ENCODE measurements at places on chromosomes 4 and X.
A peak's percentile ranks its signal among the peaks of the same experiment; 100 is the strongest.

GRCh38 chr4:52659722-52660261, 691 bp upstream of the USP46 start:
- DNase-seq = no peak

GRCh38 chrX:108464604-108465003, 25.0 kb downstream of the COL4A5 start:
- DNase-seq = no peak

- no peak for DNase-seq
Observed at GRCh38 chrX:71102292-71102691, 4.2 kb downstream of the CXorf65 start.

GRCh38 chrX:23667239-23668177, at the start of gene PRDX4:
PRDX4 (plus strand) TSS chrX:23667493; CDS start chrX:23667571, 78 bp downstream.
- peak; percentile 5 for DNase-seq

DNA sequence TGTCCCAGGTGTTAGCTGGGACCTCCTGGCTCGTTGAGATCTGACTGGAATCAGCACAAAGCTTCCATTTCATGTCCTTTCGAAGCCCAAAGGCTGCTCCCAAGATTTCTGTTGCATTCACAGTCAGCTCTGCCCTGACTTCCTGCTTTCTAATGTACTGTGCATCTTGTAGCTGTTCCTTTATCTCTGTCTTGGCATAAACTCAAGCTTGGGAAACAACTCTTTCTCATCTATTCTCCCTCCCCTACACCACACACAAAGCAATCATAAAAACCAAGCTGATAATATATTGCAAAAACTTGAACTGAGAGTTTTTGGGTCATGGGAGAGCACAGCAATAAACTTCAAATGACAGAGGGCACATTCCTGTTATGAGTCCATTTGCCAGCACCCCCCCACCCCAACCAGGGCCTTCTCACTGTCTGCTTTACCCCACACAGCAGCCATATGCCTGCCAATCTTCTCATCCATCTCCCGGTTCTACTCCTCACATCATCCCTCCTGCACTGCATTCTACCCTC, 76.3 kb downstream of the SYNPO2 start:
- no peak for DNase-seq

- DNase-seq = no peak
Observed at GRCh38 chrX:44731160-44731559, 112.7 kb upstream of the DUSP21 start.

- no peak for DNase-seq
Observed at GRCh38 chr4:987624-988513, 1.0 kb downstream of the IDUA start.

DNA sequence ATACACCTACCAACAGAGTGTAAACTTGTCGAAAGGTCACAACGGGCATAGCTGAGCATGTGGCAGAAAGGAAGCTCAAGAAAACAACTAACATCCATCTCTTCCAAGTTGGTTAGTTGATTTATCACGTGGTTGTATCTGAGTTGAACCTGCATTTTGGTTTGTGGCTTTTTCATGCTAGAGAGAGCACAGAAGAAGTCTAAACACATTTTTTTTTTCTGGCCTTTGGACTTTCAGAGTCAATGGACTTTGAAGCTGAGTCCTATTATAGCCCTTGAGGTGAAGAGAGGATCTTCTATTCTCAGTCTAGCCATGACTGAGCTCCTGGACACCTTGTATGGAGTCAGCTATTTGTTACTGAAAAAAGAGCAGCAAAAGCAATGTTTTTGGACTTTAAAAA, 150.6 kb upstream of the TRPC5 start:
- DNase-seq = peak; percentile 59

- DNase-seq = no peak
Observed at GRCh38 chrX:120522820-120523219, 37.9 kb downstream of the CUL4B start.

DNA sequence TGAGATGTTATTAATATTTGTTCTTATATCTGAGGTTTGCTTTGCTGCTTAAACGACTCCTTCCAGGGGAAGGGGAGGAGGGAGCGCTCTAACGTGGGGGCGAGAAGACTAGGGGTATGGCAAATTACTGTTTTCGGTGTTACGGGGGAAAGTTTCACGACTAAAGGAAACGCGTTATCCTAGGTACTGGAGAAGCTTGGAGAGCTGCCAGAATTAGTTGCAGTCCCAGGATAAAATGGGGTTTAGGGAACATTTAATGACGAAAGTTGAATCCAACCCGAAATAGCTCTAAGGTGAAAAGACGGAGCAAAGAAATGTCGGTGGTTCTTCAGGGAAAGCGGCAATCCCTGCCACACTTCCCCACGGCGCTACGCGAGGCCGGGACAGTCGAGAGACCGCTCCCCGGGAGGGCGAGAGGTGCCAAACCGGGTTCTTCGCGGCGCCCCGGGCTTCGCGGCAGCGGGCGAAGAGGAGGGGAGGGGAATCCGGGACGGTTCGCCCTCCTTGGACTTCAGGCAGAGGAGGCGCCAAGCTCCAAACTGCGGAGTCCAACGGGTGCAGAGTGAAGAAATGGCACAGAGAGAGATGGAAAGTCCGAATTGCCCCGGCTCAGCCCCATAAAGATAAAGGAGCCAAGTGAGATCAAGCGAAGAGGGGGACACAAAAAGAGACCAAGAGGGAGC, 724 bp downstream of the THOC2 start:
- peak; percentile 45 for DNase-seq

GRCh38 chrX:72621625-72622485, 49.2 kb upstream of the HDAC8 start:
- DNase-seq = no peak

DNA sequence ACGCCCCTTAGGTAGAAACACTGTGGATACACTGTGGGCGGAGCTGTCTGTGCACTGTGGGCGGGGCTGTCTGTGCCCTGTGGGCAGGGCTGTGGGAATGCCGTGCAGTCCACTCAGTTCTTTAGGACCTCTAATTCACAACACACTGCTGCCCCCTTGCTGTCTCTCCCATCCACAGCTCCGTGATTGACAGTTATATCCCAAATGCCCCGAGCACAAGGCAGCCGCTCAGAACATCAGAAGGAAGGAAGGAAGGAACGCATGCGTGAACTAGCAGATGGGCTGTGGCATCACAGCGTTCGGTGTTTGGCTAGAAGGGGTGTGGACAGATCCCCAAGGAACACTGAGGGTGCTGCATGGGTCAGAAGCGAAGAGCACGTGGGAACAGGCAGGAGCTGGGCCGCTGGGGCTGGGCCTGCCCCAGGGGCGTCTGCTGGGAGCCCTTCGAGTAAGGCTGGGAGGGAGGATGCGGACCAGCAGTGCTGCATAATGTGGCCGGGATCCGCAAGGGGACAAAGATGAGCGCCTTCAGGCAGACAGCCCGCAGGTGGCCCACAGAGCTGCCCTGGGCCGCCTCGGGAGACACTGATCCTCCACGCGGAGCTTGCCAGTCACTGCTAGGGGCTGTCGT, 29.8 kb downstream of the ACOX3 start:
- no peak for DNase-seq

DNA sequence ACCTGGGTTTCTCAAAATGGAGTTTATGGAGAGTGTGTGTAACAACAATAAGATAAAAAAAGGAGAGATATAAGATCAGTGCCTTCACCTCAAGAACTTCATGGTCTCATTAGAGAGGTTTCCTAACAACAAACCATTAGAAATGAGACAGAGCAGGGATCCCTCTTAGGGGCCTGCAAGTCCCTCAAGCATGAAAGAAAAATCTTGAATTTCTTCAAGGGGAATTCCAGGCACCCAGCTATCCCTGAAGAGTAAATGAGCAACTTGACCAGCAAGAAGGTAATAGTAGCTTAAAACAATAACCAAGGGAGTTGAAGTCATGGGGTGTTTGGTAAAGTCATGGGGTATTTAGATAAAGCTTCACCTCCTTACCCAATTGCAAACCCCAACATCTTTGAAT, 49.7 kb upstream of the TLR3 start:
- DNase-seq = no peak

- DNase-seq = no peak
Observed at GRCh38 chrX:23883737-23884354, 23.9 kb downstream of the APOO start.

DNA sequence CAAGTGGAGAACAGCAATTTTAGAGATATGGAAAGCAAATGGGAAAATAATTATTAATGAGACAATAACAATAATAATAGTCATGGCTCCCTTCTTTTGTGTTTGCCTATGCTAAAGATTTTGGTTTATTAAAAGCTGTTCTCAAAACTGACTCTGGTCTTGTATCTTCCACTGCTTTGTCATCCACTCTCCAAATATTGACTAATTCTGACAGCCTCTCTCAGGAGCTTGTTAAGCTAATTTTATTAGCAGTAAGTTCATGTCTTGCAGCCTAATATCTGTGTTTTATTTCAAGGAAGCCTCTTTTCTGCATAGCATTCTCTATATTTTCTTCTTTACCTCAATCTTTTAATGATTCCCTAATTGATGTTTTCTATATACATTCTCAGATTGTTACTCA, 1419.8 kb downstream of the ARAP2 start:
- no peak for DNase-seq

DNA sequence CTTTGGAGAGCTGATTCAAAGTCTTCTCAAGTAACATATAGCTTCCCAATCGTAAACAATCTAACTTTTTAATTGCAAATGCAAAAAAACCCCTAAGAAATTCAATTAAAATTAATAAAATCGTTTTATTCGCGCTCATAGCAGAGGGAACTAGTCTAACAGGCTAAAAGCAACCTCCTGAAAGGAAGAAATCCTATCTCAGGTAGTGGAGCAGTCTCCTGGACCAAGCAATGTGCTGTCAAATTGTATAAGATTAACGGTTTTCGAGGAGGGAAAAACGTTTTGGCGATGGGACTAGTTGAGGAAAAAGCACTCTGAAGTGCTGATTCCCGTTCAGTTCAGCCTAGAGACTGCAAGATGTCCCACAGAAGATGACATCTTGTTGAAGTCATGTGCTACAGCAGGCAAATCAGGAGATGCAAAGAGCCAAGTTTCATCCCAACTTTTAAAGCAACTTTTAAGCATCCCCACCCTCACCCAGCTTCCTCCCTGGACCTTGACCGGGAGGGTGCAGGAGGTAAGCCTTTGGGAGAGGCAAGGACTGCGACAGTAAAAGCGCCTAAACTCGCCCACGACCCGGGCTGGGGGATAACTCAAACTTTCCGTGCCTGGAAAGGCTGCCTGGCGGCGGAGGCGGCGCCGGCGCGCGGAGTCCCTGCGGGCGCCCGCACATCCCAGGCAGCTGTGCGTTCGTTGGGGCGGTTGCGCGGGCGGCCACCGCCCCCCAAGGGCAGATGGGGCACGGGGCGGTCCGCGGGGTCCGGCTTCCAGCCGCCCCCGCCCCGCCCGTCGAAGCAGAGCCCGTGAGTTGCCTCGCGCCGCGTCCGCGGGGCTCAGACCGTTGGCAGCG, 784 bp downstream of the MAP7D3 start:
- DNase-seq = no peak

DNA sequence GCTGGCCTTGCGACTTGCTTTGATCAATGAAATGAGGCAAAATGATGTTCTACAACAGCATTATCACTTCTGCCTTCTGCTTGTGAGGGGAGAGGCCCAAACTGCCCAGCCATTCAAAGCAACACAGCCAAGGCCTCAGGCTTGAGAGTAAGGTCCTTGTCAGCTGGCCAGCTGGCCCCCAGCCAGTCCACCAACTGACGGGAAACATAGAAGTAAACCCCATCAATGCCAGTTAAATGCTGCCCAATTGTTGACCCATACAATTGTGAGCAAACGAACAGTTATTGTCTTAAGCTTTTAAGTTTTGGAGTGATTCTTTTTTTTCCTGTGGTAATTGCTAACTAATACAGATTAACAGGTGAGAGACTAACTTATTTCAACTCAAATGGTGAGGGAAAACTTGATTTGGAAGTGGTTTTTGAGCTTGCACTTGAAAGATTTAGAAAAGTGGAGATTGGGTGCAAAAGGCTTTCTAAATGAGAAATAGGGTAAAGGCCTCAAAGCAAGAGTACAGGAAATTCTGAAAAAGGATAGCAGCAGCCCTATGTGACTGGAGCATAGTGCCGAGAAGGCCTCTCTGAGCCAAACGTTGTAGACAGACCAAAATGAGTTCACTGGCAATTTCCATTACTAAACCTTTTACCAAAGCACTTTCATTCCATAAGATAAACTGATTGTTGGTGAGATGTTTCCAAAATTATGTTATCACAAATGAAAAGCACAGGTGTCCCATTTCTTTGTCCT, 66.9 kb downstream of the ARHGEF38 start:
- DNase-seq = no peak

DNA sequence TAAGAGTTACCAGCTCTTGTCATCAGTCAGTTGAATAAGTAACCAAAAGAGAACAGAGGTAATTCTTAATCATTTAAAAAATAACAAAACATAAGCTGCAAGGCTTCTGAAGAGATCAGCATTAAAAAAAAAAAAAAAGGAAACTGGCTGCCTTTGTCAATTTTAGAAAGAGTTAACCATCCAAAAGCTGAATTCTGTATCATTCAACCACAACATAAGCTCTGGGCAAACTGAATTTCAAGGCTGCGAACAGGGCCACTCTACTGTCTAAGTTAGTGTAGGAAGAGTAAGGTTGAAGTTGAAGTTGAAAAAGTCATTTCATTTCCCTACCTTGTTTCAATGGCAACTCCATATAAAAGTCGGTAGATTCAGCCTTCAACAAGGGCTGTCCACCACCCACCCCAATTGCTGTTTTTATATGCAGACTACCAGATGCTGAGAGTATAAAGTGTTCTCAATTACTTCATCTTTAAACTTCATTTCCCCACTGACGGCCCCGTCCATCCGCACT, 1.1 kb upstream of the LIN54 start:
- peak; percentile 18 for DNase-seq

Measured in DMS79 treated with DMSO at 0.1 percent for 48 hours (cell line).